ENCODE measurements at places on chromosomes 12 and 14.

- no peak for DNase-seq
Measured at GRCh38 chr12:13716119-13716518, 265.3 kb downstream of the GRIN2B start.

DNA sequence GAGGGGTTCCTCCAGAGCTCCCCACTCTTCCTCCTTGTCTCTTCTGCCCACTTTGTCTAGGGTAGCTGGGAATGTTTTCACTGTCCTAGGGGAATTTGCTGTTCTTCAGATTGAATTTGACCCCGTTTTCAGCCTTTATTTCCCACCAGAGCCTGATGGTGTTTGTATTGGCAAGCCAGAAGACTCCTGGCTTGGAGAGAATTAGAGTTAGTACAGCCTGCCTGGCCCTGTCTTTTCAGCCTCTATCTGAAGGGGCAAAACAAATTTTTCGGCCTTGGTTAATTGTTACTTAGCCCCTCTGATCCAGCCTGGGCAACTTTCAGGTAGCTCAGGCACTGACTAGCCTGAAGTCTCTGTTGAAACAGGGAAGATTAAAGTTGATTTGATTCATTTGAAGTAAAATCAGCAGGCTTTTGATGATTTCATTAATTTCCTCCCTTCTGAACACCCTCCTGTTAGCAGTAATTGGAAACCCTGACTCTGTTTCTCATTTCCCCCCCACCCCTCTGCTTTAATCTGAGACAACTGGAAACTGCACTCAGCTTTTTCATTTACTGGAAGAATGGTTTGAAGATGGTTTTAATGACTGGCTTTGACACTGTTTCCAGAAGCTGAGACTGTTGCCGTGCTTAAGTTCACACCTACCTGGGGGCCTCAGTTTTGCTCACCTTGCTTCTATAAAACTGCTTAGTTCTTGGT, 63.3 kb downstream of the SUSD6 start:
- no peak for DNase-seq

GRCh38 chr12:124849382-124849781, 14.3 kb downstream of the SCARB1 start:
- no peak for DNase-seq

DNA sequence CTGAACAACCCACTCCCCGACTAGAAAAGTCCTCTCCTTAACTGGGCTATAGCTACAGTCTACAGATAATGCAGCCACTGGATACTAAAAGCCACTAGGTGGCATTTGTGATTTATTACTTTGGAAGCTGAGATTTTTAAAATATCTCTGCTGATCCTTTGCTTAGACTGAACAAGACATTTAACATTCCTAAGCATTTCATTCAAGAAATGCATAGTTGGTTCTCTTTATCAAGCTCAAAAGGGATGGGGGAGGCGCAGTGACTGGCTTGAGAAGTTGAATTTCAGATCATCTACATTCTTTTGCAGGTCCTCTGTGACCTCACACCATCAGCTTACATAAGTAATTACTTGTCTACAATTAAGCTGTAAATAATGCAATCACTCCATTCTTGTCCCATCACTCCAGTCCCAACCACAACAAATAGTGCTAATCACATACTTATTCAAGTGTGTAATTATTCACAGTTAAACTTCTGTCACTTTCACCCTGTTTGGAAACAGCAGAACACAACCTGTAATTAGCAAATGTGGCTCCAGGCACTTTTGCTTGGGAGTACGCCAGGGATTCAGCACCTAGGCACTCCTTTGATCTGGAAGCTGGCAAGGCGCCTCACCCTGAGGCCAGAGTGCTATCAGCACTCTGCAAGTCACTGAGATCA, 203.6 kb downstream of the NOVA1 start:
- DNase-seq, result no peak

- DNase-seq, result no peak
Measured at GRCh38 chr14:29278301-29279263, 512.0 kb downstream of the FOXG1 start.

DNA sequence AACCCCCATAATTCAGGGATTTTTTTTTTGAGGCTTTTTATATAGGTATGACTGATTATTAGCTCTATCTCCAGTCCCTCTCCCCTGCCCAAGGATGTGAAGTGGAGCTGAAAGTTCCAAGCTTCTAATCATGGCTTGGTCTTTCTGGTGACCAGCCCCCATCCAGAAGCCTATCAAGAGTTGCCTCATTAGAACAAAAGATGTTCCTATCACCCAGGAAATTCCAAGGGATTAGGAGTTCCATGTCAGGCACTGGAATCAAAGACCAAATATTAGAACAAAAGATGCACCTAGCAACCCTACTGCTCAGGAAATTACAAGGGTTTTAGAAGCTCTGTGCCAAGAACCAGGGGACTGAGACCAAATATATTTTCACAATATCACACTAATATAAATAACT, 29.9 kb downstream of the LRP6 start:
- no peak for DNase-seq

- no peak for DNase-seq
Measured at GRCh38 chr12:105329926-105330282, 587 bp upstream of the C12orf75 start.

DNA sequence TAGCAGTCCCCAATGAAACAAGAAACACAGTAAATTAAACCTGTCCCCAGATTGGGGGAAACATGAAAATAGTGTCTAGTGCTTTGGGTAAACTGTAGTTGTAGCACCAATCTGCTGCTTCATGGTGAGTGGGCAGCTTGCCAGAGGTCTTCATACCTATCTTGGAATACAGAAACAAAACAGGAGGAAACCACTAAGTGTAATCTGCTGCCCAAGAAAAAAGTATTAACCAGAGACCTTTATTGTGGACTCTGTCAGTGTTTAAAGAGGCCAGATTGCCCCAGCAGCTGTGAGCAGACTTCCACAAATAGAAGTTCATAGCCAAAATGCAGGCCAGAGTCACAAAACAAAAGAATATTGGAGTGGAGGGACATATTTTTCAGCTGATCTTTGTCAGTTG, 2.3 kb downstream of the ISCU start:
- no peak for DNase-seq

GRCh38 chr12:116689521-116689920, 48.3 kb downstream of the SPRING1 start:
- no peak for DNase-seq

GRCh38 chr14:93712838-93713724, 75.2 kb downstream of the PRIMA1 start:
- no peak for DNase-seq

DNA sequence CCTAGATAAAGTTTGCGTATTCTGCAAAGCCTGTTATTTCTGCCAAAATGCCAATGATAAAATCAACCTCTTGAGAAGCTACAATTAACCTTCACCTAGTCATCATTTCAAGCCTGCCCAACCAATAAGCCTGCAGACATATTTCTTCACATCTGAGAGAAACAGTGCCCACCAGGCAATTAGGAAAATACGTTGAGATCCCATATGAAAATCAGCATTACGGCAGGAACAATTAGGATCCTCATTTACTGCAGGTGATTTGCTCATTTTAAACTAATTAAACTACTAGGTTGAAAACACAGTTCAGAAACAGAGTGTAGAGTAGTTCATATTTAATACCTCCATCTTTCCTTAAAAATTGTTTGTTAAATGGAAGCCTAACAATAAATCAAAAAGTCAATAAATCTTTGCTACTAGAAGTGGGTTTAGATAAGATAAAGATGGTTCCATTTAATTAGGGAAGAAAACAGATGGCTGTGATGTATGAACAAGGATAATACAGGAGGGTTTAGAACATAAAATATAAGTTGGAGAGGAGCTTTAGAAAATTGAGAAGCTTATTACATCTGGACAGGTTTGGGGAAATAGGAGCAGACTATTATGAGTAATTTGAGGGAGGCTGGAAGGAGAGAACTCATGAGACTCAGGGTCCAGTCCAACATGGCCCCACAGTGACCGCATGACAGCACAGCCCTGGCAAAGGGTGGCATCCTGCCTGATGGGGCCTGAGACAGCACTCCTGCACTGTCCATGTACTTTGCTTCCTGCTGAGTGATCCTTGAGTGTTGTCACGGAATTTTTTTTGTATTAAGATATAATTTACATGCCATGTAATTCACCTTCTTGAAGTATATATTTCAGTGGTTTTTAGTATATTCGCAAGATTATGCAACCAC, 26.9 kb upstream of the PYGL start:
- DNase-seq, result no peak

DNA sequence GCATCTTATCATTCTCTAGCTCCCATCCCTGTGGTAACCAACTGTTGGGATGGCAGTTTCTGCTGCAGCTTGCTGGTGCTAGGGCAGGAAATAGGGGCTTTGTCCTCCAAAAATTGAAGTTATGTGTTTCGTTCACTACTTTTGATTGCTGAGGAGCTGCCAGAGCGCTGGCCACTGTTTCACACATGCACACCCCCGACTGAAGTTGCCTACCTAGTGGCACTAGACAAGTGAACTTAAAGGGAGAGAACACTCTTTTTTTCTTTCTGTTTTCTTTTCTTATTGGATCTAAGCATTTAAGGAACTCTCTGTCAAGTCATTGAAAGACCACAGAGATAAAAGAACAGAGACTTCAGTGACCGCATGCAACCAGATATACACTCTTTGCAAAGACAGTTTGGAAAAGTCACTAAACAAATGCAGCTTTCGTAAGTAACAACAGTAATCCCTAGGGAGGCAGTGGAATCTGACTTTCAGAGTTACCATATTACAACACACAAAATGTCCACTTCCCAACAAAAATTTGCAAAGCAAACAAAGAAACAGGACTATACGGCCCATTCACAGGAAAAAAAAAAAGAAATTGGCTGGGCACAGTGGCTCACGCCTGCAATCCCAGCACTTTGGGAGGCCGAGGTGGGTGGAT, 12.0 kb downstream of the TFCP2 start:
- DNase-seq, result no peak

- no peak for DNase-seq
Measured at GRCh38 chr14:24388474-24389179, 10.2 kb upstream of the NYNRIN start.

DNA sequence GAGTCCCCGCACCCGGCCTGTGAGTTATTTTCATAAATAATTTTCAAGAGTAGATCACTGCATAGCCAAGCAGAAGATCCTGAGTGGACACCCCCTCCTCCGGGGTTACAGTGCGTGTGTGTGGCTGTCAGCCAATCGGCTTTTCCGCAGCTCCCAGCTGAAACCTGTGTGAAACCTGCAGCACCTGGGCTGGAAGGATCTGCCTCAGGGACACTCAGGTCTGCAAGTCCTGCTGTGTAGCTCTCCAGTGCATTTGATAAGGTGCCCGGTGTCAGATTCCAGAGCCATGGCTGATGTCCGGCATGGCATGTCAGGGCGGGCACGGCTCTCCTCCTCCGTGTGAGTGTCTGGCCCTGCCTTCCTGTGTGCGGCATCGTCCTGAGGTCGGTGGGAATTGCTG, 124.8 kb downstream of the GLT1D1 start:
- no peak for DNase-seq

DNA sequence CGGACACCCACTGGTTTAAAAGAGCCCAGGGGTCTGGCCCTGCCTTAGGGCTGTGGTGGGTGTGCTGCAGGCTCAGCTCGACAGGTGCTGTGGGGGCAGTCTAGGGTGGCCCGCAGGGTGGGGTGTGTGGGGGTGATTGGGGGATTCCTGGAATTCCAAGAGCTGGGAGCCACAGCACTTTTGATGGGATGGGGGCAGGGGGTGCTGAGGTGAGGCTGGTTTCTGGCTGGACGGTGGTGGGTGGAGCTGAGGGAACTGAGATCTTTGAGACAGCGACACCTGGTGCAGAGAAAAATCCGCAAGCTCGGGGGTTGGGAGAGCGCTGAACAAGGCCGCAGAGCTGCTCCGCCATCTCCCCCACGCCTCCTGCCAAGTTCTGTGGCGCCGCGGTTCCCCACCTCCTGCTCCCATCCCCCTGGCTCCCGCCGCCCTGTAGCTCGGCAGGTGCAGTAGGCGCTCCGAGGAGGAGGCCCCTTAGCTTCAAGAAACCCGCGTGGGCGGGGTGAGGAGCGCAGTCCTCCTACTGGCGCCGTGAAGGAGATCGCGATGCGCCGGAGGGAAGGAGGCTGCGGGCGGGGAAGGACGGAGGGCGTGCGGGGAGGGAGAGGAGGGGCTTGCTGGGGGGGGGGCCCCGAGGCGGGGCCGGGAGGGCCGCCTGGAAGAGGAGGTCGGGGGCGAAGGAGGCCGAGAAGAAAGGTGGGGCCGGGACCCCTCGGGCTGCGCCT, 1.3 kb upstream of the TEDC1 start:
- DNase-seq, result peak; percentile 73

DNA sequence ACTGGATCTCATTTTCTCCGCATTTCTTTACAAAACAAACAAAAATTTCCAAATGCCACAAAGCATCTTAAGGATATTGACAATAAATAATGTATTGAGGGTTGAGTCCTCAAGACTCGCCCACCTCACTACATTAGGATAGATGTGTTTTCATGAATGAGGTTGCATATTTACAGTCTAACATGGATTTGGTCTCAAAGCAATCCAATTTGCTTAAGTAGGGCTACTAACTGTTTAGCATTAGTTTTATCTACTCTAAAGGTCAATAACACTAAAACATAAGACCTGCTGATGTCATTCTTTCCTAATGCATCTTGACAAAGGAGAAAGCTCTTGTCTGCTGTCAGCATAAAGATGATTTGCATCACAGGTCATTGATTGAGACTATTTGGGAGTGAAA, 82.4 kb downstream of the PTPRR start:
- no peak for DNase-seq

DNA sequence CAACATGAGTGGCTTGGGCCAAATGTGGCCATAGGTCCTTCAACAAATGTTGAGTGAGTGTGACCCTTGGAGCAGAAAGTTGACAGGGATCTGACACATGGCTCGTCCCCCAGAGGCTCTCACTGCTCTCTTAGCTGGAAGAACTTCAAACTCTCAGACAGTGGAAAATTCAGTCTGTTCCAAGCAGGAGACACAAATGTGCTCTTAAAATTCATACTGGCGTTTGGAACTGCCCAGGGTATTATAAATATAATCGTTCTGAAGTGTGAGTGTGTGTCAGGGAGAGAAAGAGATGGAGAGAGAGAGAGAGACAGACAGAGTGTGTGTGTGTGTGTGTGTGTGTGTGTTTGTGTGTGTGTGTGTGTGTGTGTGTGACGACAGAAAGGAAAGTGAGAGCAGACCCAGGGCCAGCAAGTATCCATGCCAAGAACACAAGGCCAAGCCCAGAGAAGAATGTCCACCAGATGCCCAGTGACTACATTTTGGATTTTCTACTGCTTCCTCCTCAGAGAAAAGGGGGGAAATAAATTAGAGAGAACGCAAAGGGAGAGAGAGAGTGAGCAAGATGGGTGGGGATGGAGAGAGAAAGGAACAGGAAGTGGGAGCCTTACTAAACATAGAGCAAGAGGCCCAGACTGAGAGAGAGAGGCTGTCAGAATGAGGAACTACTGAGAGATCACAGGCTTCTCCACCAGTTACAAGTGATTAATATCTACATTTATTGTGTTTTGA, 193.6 kb upstream of the NUDT4 start:
- no peak for DNase-seq

GRCh38 chr12:65668981-65669695, 155.1 kb upstream of the HMGA2 start:
- DNase-seq, result no peak
